Activated T-helper 17 cell treated with anti-CD3 and anti-CD28 coated beads, Interleukin-2, amount 50 U/mL, for 72 hours (primary cell): ENCODE measurements at places on chromosomes 3 and 15.
A peak's percentile ranks its signal among the peaks of the same experiment; 100 is the strongest.

DNA sequence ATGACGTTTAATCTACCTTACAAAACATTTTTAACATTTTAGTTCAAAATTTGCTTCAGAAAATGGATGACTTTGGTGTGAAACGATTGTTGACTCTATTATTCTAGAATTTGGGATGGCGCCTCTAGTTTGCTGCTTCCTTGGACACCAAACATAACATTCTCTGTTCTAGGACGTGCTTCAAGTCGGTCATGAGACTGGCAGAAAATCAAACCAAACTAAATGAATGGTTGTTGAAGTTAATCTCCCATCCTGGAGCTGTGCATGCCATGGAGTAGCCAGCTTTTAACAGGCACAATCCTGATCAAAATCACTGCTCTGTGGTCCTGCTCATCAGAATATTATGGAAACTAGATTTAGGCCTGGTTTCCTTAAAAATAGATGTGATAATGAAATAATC is 9.6 kb upstream of the LRRFIP2 start:
- ATAC-seq, result no peak

- ATAC-seq, result no peak
Observed at GRCh38 chr3:29764041-29764440, 483.2 kb downstream of the RBMS3 start.

DNA sequence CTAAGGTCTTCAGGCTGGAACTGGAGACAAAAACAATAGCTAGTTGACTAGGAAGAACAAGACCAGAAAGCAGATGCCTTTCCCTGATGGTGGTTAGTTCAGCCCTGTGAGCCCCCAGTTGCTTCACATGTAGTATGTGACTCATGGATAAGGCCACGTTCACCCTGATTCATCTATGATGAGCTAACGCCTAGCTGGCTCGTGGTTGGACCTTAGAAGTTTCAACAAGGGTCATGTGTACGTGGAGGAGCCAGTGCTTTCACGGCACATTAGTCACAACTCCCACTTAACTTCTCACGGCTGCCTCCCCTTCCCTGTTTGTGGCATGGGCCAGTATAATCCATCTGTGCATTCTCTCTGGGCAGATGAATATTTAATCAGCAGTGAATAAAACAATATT is 20.6 kb downstream of the COL8A1 start:
- ATAC-seq, result peak; percentile 81

GRCh38 chr15:91067036-91067435 is 33.0 kb upstream of the SV2B start:
- no peak for ATAC-seq

DNA sequence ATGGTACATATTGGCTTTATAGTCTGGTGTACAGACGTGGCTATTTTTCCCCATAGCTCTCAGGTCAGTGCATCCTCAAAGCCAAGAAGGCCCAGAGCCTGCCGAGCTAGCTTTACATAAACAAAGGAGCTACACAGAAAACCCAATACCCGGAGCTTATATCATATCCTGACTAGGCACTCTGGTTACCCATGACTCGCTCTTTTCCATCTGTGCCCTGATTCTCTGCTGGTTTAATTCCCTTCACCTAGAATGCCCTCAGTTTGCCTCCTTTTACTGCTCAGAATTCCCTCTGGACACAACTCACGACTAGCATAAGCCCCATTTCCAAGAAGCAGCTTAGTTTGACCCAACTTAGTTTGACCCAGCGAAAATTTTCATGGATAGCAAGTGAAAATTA is 110.8 kb downstream of the TIGIT start:
- no peak for ATAC-seq

DNA sequence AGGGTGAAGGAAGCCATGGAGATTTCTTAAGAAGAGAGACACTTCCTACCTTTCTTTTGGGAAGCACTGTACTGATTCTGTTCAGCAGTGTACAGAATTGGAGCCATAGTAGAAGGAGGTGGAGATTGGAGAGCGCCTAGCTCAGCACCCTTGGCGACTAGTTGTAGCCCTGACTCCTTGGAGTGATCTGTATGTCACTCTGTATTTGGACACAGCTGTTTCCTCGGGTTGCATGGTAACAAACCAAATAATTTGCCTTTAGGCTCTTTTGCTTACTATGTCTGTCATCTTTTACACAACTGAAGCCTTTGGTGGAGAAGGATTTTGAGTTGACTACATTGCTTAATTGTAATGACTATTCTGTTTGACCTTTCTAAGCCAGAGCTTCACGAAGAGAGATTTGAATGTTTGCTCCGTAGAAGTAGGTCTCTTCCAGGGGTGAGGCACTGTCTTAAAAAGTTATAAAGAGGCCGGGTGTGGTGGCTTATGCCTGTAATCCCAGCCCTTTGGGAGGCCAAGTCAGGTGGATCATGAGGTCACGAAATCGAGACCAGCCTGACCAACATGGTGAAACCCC is 77.1 kb downstream of the AKAP13 start:
- peak; percentile 24 for ATAC-seq

GRCh38 chr3:99159220-99159762 is 257.8 kb upstream of the DCBLD2 start:
- no peak for ATAC-seq

DNA sequence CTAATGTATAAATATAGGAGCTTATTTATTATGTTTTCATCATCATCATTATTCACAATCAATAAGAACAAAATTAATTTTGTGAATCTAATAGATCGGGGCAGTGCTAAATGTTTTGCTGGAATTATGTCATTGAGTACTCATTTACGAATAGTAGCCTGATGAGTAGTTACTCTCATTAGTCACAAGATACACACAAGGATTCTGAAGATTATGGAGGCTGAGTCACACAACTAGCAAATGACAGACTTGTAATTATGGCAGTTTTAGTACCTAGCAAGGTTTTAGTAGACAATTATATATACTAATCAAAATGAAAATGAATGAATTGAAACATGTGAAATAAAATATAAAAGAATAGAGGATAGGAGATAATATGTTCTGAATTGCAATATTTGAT is 954.2 kb downstream of the CADM2 start:
- no peak for ATAC-seq

DNA sequence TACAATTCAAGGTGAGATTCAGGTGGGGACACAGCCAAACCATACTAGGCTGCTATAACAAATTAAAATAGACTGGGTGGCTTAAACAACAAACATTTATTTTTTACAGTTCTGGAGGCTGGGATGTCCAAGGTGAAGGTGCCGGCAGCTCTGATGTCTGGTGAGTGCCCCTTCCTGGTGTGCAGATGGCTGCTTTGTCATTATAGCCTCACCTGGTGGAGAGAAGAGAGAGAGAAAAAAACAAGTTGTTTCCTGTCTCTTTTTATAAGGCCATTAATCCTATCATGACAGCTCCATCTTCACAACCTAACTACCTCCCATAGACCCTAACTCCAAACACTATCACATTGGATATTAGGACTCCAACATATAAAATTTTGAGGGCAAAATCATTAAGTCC is 279.7 kb downstream of the ZIC1 start:
- ATAC-seq, result no peak

GRCh38 chr3:135232226-135232625 is 437.2 kb downstream of the EPHB1 start:
- no peak for ATAC-seq

- ATAC-seq, result peak; percentile 81
Observed at GRCh38 chr15:68843425-68844311, 23.0 kb upstream of the ANP32A start.

- no peak for ATAC-seq
Observed at GRCh38 chr3:82082796-82083195, 321.4 kb upstream of the GBE1 start.

DNA sequence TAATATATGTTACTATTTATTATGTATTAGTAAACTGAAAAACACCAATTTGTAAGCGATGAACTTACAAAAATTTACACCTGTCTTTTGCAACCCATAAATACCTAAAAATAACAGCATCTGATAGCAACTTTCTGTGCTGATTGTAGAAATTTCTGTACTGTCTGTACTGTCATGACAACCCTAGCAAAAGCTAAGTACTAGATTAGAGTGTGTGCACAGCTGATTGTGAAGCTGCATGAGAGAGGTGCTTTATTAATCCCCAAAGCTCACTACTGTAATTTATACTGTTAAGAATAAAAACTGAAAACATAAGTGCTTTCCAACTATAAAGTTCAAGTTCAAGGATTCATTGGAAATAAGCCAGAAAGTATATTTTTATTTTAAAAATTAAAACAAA is 815 bp downstream of the BCL2A1 start:
- ATAC-seq, result no peak

- no peak for ATAC-seq
Observed at GRCh38 chr3:195094191-195094921, 176.6 kb downstream of the XXYLT1 start.

- no peak for ATAC-seq
Observed at GRCh38 chr3:62529230-62529629, 155.9 kb upstream of the FEZF2 start.

GRCh38 chr3:101414121-101414520 is 93.7 kb upstream of the IMPG2 start:
- ATAC-seq, result no peak

DNA sequence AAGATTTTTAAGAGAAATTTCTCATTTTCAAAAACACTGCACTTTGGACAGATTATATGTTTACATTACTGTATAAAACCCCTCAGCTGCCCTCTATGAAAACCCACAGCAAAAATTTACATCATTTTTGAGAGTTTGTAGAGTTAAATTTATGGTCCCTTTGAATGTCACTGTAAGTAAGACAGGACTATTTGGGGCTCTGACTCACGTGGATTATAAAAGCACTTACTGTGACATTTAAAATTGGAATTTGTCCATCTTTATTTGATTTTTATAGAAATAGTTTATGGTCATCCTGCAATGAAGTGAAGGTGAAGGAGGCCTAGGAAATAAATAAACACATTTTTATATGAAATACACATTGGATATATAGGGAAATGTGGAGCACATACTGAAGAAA is 149.6 kb downstream of the GAP43 start:
- ATAC-seq, result no peak

- no peak for ATAC-seq
Observed at GRCh38 chr3:115062412-115062956, 84.6 kb downstream of the ZBTB20 start.
